ENCODE measurements at places on chromosomes 4 and X.

DNA sequence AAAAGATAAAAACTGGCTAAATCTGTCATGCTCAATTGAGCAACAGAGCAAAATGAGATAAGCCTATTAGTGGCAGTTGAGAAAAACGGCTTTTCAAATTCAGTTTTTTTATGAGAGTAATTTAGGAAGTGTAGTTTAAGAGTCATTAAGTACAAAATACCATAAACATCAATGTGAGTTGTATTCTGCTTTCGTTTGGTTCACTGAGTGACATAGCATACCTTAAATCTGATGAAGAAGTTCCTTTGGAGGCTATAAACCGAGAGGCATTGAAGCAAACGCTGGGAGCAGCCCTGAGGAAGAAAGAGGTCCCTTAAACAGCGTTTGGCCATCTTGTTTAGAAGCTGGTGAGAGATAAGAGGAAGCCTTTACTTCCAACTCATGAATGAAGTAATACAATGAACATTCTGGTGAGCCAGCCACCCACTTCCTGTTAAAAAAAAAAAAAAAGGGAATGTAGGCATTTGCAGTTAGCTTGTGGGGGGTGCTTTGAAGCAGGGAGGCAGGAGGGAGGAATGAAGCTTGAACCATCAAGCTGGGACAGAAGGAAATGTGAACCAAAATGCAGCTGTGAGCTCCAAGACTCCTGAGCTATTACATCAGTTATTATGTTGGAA lies 132.3 kb downstream of the ZNF330 start:
- no peak for DNase-seq

GRCh38 chr4:54090804-54091623 lies 8.9 kb upstream of the GSX2 start:
- no peak for DNase-seq

GRCh38 chrX:50779694-50780093 lies 34.3 kb downstream of the SHROOM4 start:
- no peak for DNase-seq

- no peak for DNase-seq
These were observed 856.3 kb downstream of the RPA4 start for GRCh38 chrX:97740044-97740443.

GRCh38 chr4:169270810-169271691 lies at the start of gene SH3RF1:
TSS of gene SH3RF1 (minus strand) at chr4:169270956. CDS start at chr4:169269212, 1,744 bp downstream.
- DNase-seq = peak; percentile 18

- no peak for DNase-seq
These were observed 246.7 kb downstream of the DHX15 start for GRCh38 chr4:24337451-24338190.

DNA sequence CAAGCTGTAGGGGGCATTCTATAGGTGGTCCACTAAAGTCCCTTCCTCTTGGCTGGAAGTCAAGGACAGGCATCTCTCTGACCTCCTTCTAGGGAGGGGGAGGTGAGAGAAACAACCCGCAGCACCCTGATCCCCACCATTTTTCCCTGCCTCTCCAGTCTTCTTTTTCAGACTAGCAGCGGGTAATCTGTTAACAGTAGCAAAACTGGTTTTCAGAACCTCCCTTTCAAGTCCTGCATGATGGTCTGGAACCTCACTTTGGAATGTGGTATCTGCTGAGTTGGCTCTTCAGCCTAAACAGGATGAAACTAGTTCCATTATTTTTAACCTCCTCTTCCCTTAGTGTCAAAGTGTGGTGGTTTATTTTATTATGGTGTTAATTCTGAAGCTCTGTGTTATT lies 196.0 kb downstream of the NWD2 start:
- no peak for DNase-seq

DNA sequence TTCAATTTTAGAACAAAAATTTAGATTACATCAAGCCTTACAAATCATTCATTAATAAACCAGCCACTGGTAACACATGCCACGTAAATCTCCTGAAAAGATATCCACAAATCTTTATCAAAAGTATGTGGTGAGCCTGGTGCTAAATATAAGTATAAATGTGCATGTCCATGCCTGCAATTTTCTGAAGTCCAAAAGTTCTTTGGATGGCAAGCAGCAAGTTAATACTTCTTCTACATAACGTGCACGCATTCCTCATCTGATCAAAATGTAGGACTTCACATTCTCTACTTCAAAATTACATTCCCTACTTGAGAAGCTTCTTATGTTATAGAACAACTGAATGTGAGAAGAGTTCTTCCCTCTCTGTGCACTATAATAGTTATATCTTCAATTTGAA lies 49.8 kb downstream of the HHIP start:
- DNase-seq = no peak

GRCh38 chr4:76078033-76078613 lies 3.6 kb downstream of the ART3 start:
- DNase-seq = no peak

- no peak for DNase-seq
These were observed 12.5 kb downstream of the IRF2 start for GRCh38 chr4:184461711-184462441.

DNA sequence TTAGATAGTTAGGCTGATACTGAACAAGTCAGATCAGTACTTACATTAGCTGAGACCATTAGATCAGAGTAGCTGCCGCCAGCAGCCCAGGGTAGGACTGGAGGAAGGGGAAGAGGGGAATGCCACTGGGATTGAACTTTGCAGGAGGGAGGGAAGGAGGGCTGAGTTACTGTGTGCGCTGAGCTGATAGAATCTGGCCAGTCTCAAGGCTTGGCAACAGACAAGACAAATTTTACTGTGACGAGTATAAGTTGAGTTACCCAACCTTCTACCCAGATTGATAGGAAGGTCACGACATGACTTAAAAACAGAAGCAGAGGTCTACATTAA lies 372.1 kb downstream of the OPHN1 start:
- DNase-seq = no peak

DNA sequence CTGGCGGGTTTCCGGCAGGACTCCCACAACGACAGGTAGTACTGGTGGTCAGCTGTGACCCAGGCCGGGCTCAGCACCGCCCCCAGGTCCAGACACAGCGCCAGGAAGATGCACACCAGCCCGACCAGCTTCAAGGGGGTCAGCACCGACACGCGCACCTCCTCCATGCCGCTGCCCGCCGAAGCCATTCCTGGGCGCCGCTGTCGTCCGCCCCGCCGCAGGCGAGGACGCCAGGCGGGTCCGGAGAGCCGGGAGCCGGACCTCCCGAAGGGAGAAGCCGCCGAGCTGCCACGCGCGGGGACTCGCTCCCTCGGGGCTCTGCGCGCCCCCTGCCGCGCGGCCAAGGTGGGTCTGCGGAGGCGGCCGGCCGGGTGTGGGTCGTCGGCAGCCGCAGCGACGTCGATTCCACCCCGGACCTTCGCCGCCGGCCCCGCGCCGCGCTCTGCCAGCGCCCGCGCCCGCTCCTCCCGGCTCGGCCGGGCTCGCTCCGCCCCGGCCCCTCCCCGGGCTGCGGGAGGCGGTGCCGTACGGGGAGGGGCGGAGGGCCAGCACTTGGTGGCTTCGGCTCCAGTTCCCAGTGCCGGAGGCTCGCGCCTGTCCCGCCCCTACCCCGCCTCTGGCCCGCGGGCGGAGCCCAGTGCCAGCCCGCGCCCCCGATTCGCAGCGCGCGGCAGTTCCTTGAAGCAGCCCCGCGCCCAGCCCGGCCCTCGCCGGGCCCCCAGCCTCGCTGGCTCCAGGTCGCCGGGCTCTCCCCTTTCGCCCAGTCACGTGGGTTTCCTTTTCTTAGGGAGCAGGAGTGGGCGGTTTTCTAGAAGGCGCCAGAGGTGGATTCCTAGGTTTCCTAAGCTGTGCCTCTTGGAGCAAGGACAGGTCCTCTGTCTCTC lies at the start of gene TMEM47:
TMEM47 (minus strand) TSS at position 444 of the 884 bp plus-strand sequence; CDS start at position 188, 256 bp downstream.
- DNase-seq = no peak

DNA sequence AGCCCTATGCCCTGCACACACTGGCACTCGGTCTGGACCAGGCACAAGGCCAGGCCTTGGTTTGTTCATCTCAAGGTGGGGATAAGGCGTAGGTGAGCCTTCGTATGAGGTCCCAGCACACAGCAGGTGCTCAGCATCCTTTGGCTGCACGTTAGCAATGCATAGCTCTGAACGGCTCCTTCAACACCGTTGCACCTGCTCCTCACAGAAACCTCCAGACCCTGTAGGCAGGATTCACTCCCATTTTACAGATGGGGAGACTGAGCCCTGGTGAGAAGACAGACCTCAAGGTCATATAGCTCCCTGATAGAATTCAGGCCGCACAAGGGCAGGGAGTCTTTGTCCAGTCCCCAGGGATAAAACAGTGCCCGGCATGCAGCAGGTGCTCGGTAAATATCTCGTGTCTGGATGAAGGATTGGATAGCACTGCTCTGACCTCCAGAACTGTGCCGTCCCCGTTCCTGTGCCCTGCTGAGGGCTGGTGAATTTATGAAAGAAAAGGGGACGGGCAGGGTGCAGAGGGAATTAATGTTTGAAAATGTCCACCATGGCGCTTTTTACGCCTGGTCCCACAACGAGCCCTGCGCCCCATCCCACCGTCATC lies 2.4 kb downstream of the PPP2R2C start:
- DNase-seq = no peak

Measured in activated CD8-positive, alpha-beta memory T cell treated with anti-CD3 and anti-CD28 coated beads for 48 hours (primary cell).